ENCODE measurements at places on chromosomes 13 and 19.
A peak's percentile ranks its signal among the peaks of the same experiment; 100 is the strongest.

GRCh38 chr13:24764276-24764630 lies 284 bp downstream of the RNF17 start:
- no peak for DNase-seq

GRCh38 chr13:107289540-107289939 lies 721.6 kb upstream of the ARGLU1 start:
- DNase-seq, result no peak

- DNase-seq, result no peak
These were observed 1.9 kb upstream of the ZNF628 start for GRCh38 chr19:55474269-55475265.

DNA sequence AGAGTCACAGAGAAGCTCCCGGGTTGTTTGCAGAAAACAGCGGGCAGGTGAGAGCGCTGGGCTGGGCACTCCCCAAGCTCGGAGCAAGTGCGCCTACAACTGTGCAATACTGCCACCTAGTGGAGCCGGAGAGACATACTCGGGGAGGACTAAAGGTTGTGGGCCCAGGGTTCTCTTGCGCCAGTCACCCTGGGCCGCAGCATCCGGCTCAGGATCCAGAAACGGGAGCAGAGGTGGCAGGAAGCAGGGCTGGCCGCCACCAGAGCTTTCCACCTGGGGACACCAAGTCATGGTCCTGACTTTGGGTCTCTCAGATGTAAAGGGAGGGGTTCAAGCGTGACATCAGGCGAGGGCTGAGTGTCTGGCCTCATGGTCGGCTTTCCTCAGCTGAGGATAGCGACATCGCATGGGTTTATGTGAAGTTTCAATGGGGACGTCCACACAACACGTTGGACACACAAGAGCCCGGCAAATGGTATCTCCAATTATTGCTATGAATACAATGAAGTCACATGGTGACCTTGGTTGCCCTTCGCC lies 11.2 kb upstream of the KLK4 start:
- peak; percentile 68 for DNase-seq

DNA sequence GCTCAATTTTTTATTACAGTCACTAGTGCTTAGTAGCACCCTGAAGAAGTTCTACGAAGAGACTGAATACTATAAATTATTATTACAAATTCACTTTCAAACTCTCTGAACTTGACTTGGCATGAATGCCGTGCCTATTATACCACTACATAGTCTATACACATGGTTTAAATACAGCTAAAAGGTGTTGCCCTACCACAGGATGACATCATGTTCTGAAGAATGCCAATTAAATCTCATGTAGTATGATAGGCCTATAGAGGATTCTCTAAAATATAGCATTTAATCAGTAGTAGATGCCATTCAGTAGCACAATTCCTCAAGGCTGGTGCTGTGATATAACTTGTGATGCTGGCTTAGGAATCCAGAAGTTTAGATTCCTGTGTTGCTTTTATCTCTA lies 16.7 kb upstream of the POSTN start:
- DNase-seq, result no peak

- no peak for DNase-seq
These were observed 58.3 kb upstream of the MEDAG start for GRCh38 chr13:30847650-30848307.

All from stimulated activated naive B cell treated with anti-CD40 and anti-IgM and Interleukin-4, amounts not matched to agents 10 μg/mL and 1 μg/mL and 100 μg/mL, for 72 hours (primary cell).